ENCODE measurements at places on chromosomes 16 and 17.

DNA sequence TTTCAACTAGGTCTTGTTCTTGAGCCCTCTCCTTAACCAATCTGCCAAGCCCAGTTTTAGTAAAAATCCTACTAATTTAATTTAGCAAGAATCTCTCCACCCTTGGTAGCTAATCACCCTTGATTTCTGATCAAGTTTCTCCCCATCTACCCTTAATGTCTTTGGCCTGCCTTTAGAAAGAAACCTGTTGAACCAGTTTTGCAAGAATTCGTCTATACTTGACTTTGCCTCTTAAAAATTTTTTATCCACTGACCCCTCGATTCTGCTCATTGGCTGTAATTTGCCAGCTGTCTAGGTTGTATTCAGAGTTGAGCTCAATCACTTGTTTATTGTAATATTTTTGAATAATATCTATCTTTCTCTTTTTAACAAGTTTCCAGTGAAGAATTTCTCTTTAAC, 1138.5 kb downstream of the CDH11 start:
- DNase-seq: no peak

DNA sequence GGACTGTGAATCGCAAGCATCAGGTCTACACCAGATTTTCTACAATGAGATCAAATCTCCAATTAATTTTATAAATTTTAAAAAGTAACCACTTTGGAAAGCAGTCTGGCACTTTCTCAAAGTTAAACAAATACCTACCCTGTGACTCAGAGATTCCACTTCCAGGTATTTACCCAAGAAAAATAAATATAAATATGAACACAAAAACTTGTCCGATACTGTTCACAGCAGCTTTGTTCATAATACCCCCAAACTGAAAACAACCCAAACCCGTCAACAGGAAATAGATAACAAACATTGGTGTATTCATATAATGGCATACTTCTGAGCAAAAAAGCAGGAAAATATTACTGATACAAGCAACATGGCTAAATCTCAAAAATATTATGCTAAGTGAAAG, 12.1 kb downstream of the ZDHHC7 start:
- DNase-seq: no peak

- peak; percentile 33 for DNase-seq
Observed at GRCh38 chr16:30368122-30368791, 2.0 kb downstream of the TBC1D10B start.

DNA sequence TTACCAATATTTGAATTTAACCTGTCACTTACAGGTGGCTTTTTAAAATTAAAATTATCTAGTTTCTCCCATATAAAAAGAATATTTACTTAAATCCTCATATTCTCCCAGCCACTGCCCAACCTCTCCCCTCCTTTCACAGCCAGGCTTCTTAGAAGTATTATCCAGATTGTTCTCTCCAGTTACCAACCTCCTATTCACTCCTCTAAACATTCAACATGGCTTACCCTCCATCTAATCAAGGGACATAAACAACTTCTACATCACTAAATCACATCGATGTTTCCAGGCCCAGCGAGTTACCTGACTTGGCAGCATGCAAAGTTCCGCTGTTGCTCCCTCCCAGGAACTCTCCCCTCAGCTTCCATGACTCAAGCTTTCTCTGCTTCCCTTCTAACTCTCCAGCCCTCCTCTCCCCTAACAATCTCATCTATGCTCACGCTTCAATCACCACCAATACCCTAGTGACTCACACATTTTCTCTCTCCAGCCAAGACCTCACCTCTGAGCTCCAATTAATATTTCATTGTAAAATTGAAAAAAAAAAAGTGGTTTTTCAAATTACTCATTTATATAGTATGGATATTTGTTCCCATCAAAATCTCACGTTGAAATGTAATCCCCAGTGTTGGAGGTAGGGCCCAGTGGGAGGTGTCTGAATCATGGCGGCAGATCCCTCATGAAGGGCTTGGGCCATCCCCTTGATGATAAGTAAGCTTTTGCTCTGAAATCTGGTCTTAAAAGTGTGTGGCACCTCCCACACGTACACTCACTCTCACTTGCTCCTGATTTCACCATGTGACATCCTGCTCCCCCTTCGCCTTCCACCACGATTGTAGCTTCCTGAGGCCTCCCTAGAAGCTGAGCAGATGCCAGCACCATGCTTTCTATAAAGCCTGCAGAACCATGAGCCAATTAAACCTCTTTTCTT, 88.5 kb downstream of the HELZ start:
- peak; percentile 45 for DNase-seq

- DNase-seq: peak; percentile 1
Observed at GRCh38 chr16:49085686-49086085, 196.0 kb downstream of the CBLN1 start.

GRCh38 chr16:81280393-81280792, 34.4 kb upstream of the GAN start:
- DNase-seq: no peak

DNA sequence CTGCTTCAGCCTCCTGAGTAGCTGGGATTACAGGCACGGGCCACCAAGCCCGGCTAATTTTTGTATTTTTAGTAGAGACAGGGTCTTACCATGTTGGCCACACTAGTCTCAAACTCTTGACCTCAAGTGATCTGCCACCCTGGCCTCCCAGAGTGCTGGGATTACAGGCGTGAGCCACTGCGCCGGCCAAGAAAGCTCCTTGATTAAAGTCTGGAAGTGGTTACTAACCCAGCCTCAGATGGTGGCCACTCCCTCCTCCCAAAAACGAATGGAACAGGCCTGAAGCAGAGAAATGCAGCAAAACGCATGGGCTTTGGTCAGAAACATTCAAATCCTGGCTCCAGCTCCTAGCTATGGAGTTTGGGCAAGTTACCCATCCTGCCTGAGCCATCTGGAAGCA, 11.3 kb downstream of the FKBP10 start:
- DNase-seq: no peak

DNA sequence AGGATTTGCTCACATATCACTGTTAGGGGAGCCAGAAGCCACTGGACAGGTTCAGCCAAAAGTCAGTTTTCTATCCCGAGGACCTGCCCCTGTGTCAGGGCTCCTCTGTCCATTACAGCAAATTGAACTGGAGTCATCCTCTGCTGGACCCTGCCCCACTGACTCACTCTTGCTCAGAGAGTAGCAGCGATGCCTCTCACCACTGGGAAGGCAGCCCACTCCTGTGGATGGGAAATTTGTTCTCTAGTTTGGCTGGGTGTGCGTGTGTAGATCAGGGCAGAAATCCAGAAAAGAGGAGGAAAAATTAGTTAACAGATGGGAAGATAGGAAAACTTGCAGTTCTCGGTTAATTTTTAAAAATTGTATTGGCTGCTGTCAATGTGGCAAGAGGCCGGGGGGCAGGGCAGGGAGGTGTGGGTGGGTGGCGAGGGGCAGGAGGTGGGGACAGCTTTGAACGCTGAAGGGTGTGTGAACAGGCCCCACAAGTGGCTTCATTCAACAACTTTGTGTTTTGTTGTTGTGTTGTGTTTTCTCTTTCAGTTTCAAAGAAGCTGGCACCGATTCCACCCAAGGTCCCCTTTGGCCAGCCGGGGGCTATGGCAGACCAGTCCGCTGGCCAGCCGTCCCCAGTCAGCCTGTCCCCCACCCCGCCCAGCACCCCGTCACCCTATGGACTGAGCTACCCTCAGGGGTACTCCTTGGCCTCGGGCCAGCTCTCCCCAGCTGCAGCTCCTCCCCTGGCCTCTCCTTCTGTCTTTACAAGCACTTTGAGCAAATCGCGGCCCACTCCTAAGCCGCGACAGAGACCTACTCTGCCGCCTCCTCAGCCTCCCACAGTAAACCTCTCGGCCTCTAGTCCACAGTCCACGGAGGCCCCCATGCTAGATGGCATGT, 33.6 kb downstream of the ELAC2 start:
- DNase-seq: peak; percentile 89

DNA sequence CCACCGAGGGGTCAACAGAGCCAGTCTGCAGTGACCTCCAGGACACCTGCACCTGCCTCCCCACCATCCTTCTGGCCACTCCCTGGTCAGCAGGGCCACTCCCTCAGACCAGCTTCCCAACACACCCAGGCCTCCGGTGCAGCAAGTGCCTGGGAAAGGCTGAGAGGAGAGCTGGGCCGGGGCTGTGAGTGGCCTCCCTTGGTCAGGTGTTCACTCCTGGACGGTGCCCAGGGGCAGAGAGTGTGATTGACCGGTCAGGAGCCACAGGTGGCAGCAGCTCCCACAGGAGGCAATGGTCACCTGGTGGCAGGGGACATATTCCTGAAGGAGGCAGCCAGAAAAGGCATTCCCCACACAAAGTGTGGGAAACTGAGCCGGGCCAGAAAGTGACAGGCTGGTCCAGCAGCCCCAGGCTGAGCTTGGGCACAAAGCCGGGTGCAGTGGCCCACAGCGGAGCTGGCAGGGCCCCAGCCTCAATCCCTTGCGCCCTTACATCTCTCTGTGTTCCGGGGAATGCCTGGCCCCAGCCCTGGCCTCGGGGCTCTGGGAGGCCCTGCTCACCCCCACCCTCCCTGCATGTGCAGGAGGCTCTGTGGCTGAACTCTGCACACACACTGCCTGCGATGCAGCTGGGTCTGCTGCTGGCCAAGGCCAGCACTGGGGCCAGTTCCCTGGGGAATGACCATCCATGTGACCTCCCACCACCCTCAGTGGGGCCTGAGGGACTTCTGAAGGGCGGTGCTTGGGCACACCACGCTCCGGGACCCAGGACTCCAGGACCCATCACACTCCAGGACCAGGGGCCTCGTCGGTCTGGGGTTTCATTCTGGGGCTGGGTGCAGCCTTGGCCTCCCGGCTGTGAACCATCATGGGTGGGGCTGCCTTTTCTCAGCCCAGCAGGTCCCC, 1.2 kb upstream of the C17orf99 start:
- DNase-seq: no peak

GRCh38 chr16:12677502-12677901, 126.2 kb downstream of the CPPED1 start:
- no peak for DNase-seq

DNA sequence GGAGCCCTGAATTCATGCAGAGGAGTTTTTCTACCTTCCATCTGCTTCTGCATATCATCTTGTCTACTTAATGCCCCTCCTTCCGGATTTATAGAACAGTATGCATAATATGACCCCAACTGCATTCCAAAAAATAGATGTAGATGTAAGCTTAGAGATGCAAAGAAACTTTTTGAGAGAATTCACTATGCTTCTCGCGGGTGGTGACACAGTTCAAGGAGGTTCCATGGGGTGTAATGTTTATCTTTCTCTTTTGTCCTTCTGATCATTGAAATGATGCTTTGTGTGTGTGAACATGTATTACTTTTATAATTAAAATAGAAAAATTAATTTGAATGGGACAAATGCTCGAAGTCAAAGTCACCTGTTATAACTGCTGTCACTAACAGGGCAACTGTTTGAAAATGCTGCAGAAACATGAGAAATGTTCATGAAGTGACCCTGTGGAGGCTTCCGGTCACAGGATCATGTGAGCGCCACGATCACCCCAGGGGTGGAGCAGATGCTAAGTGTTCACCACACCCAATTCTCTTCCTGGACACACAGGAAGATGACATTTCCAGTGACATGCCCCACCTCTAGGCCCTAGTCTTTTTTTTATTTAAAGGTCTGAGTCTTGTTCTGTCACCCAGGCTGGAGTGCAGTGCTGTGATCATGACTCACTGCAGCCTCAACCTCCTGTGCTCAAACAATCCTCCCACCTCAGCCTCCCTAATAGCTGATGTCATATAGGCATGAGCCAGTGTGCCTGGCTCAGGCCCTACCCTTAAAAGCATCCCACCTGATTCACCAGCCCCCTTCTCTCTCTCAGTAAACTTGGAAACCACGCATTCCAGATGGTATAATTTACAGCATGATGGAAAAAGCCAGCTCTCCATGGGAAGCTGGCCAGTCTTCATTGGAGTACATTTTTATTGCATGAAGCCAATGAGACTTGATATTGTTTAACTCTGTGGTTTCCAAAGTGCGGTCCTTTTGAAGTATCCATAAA, 21.0 kb upstream of the AGRP start:
- DNase-seq: no peak

GRCh38 chr17:61454381-61455323, 2.4 kb downstream of the TBX4 start:
- no peak for DNase-seq

DNA sequence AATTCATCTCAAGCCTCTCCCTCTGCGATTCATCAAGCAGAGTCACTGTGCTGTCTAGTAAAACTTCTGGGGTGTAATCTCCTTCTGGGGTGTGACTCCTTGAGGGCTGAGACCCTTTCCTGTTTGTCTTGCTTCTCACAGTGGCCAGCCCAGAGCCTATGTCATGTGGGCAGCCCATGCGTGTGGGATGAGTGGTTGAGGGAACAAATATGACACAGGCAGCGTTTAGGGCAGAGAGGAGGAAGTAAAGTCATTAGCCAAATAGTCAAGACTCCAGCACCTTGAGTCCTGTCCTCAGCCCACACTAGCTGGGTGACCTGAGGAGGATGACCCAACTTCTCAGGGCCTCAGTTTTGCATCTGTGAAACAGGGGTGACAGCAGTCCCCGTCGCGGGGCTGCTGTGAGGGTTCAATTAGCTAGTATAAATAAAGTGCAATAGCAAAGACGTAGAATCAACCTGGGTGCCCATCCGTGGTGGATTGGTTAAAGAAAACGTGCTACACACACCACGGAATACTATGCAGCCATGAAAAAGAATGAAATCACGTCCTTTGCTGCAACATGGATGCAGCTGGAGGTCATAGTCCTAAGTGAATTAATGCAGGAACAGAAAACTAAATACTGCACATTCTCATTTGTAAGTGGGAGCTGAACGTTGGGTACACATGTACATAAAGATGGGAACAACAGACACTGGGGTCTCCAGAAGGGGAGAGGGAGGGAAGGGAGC, 4.5 kb upstream of the ITGAX start:
- no peak for DNase-seq

DNA sequence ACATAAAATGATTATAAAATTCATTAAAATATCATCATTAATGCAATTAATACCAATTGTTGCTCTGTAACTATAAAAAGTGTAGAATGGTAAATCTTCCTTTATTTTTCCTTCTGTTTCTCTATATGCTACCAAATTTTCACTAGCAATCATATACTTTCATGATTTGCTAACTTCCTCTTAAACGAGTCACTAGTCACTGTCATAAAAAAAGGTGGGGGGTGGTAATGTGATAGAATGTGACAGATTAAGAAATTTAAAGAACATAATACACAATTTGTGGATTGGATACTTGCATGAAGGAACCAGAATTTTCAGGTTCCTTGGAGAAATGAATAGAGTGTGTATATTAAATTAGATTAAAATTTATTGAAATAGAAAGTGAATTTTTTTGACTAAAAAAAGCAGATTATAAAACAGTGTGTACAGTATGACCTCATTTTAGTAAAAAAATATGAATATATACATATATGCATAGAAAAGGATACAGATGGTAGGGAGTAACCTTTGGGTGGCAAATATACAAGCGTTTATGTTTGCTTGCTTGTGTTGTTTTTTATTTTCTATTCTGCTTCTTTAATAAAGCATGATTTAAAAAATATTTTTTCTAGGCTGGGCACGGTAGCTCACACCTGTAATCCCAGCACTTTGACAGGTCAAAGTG, 56.7 kb upstream of the C17orf78 start:
- no peak for DNase-seq

- no peak for DNase-seq
Observed at GRCh38 chr17:63451150-63451549, 5.0 kb upstream of the CYB561 start.

- DNase-seq: peak; percentile 59
Observed at GRCh38 chr17:11644265-11645212, 46.3 kb downstream of the DNAH9 start.

- DNase-seq: no peak
Observed at GRCh38 chr17:8818654-8819330, 19.6 kb upstream of the MFSD6L start.

GRCh38 chr16:25177831-25178688, 38.7 kb upstream of the AQP8 start:
- DNase-seq: no peak
